ENCODE measurements at places on chromosomes 3 and 15. TPM values are rescaled to one million over a fixed set of nuclear protein-coding genes. Genes with fewer than 3 reads are reported as not detected.

Gene DPPA2
- total RNA-seq, result not detected

Gene LHFPL4
- under 0.01 TPM for total RNA-seq

DNA sequence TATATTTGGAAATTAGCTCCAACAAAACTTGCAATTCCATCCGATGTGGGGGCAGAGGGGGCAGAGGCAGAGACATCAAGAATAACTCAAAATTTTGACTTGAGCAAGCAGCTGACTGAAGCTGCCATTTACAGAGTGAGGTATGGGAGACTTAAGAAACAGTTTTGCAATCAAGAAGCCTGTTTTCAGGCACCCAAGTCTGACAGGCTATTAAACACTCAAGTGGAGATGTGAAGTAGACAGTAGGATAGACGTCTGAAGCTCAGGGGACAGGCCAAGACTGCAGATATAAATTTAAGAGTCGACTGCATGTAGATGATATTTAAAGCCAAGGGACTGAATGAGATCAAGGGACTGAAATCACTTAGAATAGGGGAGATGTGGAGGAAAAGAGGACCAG, 9.9 kb upstream of the SH3BP5 start:
- no peak for DNase-seq

- DNase-seq, result no peak
These were observed 71.8 kb downstream of the MINDY2 start for GRCh38 chr15:58842713-58843396.

GRCh38 chr3:25532431-25533162, 104.5 kb downstream of the RARB start:
- no peak for DNase-seq

DNA sequence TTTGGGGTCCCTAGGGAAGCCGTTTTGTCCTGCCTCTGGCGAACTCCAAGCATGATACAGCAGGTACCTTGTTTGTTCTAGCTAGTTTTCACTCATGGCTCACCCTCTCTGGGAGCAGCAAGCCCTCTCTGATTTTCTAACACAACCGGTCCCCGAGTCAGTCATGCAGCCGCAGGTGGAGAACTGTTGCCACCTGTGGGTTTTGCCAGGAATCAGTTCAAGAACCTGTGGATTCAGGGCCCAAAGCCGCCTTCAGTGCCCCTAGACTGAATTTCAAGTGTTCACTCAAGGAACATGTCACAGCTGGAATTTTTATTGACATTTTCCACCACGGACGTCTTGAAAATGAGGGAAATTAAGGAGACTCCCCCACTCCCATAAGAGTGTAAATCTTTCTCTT, 13.3 kb upstream of the LRRK1 start:
- DNase-seq, result no peak

- DNase-seq, result no peak
These were observed 119.7 kb downstream of the CD47 start for GRCh38 chr3:107970993-107971580.

- no peak for DNase-seq
These were observed 11.2 kb downstream of the B3GNT5 start for GRCh38 chr3:183264268-183264667.

Data from lung microvascular endothelial cell (primary cell).